ENCODE measurements at places on chromosomes 5 and 9.

DNA sequence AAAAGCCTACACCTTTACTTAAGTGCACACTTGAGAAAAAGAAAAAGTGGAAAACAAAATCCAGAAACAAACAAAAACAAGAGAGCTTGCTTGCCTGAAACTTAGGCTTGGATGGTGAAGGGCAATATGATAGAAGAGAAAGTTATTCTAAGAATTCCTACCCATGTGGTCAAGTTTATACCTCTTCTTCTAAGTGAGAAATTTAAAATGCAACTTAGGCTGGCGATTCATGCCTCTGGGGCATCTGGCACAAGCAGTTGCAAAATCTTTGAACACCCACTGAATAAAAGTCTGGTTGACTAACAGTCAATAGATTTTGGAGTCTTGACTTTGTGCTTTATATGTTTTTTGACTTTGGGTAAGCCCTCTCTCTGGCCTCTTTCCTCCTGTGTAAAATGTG is 239.6 kb downstream of the KDM4C start:
- no peak for DNase-seq

- DNase-seq = no peak
These were observed 38.7 kb upstream of the NEK6 start for GRCh38 chr9:124218987-124219461.

- DNase-seq = no peak
These were observed 321.6 kb downstream of the CEMIP2 start for GRCh38 chr9:71446473-71447411.

GRCh38 chr9:124764774-124765438 is 6.2 kb downstream of the NR6A1 start:
- no peak for DNase-seq

- DNase-seq = no peak
These were observed 689.4 kb upstream of the WWC1 start for GRCh38 chr5:167602067-167602466.

DNA sequence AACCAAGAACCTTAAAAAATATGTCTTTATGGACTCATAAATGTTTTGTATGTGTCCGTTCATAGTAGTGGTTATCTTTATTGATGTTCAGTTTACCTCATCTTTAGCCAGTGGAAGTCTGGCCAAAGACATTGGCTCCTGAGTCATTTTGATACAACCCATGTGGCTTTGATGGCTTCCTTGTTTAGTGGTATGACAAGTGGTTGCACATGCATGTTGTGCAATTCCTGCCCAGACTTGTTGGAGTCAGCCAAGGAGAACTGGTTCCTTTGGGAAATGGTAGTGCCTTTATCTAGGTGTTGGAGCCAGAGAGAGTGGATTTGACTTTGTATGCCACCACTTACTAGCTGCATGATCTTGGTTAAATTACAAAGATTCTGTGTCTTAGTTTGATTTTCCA is 94.3 kb downstream of the RPS23 start:
- no peak for DNase-seq

Measured in immature natural killer cell (primary cell).